ENCODE measurements at places on chromosomes 12 and 14. TPM values are rescaled to one million over a fixed set of nuclear protein-coding genes. Genes with fewer than 3 reads are reported as not detected.

The C14orf132 gene
- 0.57 TPM for total RNA-seq

The CLEC9A gene
- not detected for total RNA-seq

The SPX gene
- total RNA-seq = 1.5 TPM

The LBHD2 gene
- not detected for total RNA-seq

The FAIM2 gene
- not detected for total RNA-seq
